ENCODE measurements at places on chromosomes 6 and 20. TPM values are rescaled to one million over a fixed set of nuclear protein-coding genes. Genes with fewer than 3 reads are reported as not detected.

DNA sequence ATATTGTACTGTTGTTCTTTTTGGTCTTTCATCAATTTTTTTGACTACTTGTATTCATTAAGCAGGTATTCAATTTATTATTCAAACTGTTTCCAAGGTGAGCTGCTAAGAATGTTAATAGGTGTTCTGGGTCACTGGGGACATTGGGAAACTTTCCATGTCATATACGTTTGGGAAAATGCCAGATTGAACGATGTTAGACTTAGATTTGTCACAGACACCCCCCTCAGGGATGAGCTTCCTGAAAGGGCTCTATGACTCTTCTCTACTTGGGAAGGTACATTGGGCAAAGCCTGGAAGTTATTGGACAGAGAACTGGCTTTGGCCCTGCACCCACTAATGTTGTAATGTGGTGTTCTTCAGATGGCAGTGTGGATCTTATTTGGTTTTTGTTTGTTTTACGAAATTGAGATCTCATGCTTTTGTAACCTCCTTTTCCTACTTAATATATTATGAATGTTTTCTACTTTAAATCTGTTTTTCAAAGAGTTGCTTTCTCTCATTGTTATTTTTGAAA, 42.1 kb downstream of the PLCB4 start:
- DNase-seq = no peak

The HCK gene
- not detected for total RNA-seq

DNA sequence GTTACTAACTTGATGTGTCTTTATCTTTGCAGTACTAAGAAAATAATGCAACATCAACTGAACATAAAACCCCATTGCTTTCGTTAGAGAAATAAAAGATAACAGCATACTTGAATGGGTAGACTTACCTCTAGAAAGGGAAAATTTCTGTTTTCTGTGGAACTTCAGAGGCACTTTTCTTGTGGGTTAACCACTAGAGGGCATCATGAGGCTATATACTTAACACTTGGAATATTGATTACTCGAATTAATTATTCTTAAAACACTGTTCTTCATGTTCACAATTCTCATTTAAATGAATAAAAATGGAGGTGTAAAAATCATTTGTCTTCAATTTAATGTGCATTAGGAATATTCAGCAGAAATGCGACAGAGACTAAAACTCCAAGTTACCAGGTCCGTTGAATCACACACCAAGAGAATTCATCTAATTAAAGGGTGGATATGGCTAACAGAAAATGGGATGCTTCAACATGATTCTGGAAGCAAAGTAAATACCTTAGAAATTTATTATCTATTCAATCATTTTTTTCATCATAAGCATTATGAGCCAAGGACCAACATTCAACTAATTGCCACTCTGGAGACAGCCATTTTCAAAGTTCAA, 330.8 kb upstream of the PREP start:
- peak; percentile 60 for DNase-seq

GRCh38 chr6:5367510-5367909, 106.2 kb downstream of the FARS2 start:
- DNase-seq = no peak

DNA sequence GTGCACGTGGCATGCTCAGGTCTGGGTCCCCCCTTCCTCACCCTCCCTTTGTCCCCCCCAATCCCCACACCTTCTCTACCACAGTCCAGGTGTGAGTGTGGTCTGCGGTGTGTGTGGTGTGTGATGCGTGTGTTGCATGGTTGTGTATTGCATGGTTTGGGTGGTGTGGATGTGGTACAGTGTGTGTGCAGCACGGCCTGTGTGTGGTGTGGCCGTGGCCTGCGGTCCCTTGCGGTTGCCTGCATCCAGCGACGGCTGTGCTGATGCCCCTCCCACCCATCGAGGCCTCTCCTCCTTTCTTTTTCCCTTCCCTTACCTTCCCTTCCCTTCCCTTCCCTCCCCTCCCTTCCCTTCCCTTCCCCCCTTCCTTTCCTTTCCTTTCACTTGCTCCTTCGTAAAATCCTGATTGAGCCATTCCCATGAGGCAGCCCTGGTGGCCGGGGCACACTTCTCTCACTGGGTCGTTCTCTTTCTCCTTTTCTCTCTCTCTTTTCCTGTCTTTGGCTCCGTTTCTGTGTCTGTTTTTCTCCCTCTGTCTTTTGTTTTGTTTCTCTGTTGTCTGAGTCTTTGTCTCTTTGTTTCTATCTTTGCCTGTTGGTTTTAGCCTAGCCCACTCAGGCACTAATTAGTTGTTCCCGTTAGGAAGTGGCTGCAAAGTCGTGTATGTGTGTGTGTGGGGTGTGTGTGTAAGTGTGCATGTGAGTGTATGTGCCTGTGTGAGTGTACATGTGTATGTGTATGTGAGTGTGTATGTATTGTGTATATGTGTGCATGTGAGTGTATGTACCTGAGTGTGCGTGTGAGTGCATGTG, 65.7 kb downstream of the SRC start:
- DNase-seq = no peak

GRCh38 chr6:139371421-139372203, 2.8 kb downstream of the CITED2 start:
- peak; percentile 50 for DNase-seq

DNA sequence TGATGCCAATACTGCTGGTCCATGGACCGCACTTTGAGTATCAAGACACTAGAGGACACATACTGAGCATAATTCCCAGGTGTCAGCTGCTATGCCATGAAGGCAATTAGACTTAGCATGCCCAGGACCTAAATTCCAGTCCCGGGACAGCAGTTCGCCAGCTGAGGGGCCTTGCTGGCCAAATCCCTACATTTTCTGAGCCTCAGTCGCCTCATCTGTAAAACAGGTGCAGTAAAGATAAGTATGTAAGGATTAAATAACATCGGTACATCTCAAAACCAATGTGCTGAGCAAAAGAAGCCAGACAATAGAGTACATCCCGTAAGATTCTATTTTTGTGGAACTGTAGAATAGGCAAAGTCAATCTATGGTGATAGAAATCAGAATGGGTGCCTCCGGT, 1.0 kb downstream of the BFSP1 start:
- DNase-seq = no peak

DNA sequence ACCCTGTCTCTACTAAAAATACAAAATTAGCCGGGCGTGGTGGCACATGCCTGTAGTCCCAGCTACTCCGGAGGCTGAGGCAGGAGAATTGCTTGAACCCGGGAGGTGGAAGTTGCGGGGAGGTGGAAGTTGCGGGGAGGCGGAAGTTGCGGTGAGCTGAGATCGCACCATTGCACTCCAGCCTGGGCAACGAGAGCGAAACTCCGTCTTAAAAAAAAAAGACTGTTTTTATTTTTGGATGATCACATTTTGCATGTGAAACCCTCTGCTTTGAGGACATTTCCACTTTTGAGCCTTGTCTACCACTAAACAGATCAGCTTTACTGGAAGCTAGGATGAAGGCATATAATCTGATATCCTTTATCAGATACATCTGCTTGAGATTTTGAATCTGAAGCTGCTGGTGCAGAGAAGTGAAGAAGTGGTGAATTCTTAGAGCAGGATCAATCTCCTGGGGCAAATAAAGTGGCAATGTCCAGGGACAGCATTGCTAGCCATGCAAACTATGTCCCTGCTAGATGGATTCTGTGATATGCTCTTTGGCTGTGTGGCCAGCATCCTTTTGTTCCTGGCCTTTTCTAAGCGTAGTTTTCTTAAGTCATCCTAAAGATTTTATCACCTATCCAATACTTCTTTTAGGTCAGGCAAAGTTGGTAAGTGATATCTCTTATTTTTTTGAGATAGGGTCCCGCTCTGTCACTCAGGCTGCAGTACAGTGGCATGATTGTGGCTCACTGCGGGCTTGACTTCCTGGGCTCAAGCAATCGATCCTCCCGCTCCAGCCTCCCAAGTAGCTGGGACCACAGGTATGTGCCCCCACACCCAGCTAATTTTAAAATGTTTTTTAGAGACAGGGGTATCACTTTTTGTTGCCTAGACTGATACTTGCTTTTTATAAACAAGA, 23.3 kb downstream of the RBL1 start:
- DNase-seq = no peak

- DNase-seq = no peak
Measured at GRCh38 chr6:165091121-165091785, 218.2 kb downstream of the C6orf118 start.

- DNase-seq = peak; percentile 13
Measured at GRCh38 chr6:105646391-105646867, 243.5 kb upstream of the PREP start.
